Posterior vena cava (tissue), 2 donors: ENCODE measurements at places on chromosomes 5 and 9.

- DNase-seq = no peak
Observed at GRCh38 chr5:162372256-162372655, 304.7 kb downstream of the GABRG2 start.

- DNase-seq = no peak
Observed at GRCh38 chr5:13519131-13519530, 425.4 kb downstream of the DNAH5 start.

DNA sequence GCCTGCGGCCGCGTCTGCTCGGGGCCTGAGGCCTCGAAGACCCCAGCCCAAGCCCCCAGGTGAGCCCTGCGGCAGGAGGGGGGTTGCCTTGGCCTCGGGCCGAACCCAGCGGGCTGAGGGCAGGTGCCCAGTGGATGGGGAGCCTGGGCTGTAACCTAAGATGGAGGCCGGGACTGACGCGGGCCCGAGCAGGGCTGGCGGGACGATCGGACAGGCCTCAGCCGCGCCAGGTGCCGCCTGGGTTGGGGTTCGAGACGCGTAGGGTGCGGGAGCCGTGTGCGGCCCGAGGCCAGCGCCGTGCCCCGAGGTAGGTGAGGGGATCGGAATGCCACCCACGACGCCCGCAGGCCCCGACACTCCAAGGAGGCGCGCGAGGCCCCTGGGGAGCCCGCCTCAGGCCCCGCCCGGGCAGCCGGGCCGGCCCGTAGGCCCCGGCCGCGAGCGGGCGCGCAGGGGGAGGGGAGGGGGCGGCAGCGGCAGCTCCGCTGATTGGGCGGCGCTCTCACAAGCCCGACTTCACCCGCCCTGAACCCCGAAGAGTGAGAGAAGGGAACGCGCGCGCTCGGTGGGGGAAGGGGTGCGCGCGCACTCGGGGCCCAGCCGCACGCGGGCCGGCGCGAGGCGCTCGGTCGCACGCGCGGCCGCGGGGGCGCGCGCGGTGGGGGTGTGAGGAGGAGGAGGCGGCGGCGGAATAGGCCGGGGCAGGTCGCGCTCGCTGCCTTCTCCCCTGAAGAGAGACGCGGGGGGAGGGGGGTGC is at the start of gene NSD1:
Gene NSD1, plus strand, starts transcription at position 678 of the 757 bp plus-strand sequence. CDS start 1,331 bp downstream, outside the sequence.
- peak; percentile 96 for DNase-seq

- no peak for DNase-seq
Observed at GRCh38 chr9:17528859-17529258, 50.0 kb upstream of the SH3GL2 start.

DNA sequence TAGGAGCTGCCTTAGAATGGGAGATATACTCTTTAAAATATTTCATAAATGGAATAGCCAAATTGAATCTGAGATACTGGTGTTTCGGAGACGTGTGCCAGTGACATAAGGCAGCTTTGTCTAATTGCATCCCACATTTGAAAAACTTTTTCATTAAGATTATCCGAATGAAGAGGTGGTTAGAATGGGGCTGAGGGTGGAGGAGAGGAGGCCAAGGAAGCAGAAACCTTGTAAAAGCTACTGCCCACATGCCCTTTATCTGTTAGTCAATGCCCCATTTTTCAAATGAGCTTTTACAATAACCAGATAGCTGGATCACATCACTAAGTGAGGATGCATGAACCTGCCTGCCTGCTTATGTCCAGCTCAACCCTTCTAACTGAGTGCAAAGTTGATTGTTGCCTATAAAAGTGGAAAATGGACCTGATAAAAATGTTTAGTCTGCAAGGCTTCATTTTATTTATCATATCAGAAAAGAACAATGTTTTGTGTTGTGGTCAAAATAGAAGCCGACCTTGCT is 34.8 kb downstream of the SNX24 start:
- DNase-seq = no peak

- DNase-seq = peak; percentile 81
Observed at GRCh38 chr5:36724467-36725332, 118.3 kb downstream of the SLC1A3 start.

GRCh38 chr5:155947394-155948062 is 379.4 kb upstream of the SGCD start:
- DNase-seq = no peak

GRCh38 chr9:110919609-110920008 is 118.7 kb downstream of the LPAR1 start:
- DNase-seq = no peak

- no peak for DNase-seq
Observed at GRCh38 chr5:109866051-109866450, 176.3 kb downstream of the MAN2A1 start.

DNA sequence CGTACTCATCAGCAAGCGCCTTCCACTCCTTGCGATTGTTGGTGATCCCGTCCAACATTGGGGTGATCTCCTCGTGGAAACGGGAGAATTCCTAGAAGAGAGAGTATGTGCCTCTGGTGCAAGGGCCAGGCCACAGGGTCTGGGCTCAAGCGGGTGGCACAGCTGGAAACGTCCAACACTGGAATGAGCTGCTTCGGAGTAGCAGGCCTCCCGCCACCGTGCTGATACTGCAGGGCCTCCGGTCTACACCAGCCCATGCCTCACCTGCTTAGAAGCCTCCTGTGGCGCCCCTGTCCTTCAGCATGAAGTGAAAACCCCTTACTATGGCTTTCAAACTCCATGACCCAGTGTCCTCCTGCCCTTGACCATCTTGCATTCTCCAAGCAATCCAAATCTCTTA is 81.4 kb downstream of the PDE6A start:
- DNase-seq = no peak

- DNase-seq = no peak
Observed at GRCh38 chr5:67816456-67816855, 399.1 kb upstream of the PIK3R1 start.

- no peak for DNase-seq
Observed at GRCh38 chr5:65142016-65142415, 339.7 kb downstream of the ADAMTS6 start.

- no peak for DNase-seq
Observed at GRCh38 chr5:68464424-68464823, 248.9 kb downstream of the PIK3R1 start.

DNA sequence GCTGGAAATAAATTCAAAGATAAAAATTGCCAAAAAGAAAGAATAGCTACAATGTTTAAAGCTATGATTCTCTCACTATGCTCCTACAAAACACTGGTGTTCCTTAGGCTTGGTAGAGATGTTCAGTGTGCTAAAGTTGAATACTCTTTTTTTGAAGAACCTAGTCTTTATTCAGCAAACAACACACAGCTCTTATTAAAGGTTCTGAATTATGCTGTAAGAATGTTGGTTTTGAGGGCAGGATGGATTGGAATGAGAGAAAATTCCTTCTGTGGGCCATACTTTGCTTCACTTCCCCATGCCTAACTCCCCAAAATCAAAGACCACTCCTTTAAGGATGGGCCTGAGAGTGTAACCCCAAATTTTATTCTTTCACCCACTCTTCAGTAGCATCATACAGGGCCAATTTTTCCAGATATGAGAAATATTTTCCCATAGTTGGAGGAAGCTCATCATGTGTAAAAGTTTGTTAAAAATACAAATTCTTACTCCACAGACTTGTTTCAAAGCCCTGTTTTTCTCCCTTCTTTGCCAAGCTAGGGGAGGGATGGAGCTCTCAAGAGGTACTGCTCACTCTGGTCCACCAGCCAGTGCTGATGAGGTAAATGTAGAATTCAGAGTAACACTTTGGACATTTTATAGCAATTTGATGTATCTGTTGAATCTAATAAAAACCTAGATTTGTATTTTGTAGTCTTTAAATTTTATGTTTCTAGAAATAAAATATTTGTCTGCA is 99.3 kb downstream of the GDNF start:
- no peak for DNase-seq
